ENCODE measurements at places on chromosomes 1 and 21.

- no peak for DNase-seq
These were observed 87.7 kb downstream of the SNX7 start for GRCh38 chr1:98749152-98749756.

DNA sequence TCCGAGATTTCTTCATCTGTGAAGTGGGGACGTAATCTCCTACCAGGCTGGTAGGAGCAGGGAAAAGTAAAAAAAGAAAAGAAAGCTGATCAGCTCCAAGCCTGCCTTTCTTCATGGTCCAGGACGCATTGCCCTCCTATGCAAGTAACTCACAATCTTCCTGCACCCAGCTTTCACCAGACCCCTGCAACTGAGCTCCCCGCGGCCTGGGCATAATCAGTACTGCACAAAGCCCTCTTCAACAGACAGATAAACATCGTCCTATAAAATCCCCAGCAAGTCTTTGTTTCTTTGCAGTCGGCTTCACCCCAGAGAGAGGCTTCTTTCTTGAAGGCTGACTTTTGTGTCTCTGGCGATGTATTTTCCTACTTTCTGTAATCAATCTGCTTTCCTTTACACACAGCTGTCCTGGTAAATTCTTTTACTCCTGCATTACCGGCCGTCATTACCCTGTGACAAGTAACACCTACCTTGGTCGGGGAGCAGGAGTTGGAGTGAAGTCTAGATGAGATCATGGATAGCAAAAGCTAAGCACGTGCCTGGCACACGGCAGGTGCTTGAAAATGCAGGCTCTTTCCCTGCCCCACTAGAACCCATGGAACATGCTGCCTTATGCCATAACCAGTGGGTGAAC is 8.3 kb downstream of the PADI1 start:
- no peak for DNase-seq

GRCh38 chr1:231062500-231063270 is 22.6 kb upstream of the FAM89A start:
- DNase-seq, result no peak

DNA sequence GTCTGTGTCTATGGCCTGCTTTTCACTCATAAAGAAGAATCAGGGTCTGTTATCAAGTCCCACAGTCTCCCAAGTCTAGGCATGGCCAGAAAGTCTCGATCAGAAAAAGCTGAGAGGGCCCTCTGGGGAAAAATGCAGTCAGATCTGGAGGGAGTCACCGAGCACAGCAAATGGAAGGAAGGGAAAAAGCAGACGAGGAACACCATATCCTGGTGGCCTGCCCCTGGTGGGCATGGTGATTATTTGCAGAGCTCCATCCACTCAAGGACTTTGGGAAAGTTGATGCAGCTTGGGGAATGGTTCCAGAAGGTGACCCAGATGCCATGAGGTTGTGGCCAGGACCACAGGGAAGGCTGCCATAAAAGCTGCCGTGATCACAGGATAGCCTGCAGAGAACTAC is 189.1 kb downstream of the CLIC6 start:
- no peak for DNase-seq

DNA sequence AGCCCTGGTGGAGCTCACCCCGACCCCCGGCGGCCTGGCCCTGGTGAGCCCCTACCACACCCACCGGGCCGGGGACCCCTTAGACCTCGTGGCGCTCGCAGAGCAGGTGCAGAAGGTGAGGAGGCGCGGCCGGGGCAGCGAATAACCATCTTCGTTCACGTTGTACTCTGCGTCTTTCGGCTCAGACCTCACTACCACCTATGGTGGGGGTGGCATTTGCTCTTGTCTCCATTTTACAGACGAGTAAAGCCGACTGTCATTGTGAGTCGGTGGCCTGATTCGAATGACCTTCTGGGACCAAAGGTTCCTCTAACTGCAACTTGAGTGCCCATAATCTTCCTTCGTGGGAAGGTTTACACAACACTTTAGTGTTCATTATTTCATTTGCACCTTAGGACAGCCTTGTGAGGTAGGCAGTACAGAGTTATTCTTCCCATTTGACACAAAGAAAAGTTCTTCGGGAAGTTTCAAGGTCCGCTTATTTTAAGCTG is 506 bp downstream of the C1orf50 start:
- DNase-seq, result no peak

- DNase-seq, result no peak
These were observed 1.8 kb upstream of the CTPS1 start for GRCh38 chr1:40977716-40978115.

DNA sequence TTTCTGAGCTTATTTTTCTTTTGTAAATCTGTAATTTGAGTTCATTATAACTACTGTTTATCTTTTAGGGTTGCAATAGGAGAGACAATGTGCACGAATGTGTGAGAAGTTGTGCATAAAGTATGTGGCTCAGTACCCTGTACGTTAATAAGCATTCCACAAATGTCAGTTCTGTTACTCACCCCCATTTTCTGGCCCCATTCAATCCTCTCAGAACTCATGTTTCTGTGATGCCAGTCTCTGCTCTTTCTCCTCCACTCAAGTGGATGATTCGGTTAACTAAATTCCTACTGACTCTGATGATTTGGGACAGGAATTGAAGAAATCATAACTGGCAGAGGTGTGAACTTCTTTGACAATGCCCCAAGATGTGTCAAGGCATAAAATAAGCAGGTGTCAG is 10.2 kb upstream of the DMRTB1 start:
- no peak for DNase-seq

- DNase-seq, result no peak
These were observed 27.0 kb downstream of the STYXL2 start for GRCh38 chr1:167120899-167121298.

DNA sequence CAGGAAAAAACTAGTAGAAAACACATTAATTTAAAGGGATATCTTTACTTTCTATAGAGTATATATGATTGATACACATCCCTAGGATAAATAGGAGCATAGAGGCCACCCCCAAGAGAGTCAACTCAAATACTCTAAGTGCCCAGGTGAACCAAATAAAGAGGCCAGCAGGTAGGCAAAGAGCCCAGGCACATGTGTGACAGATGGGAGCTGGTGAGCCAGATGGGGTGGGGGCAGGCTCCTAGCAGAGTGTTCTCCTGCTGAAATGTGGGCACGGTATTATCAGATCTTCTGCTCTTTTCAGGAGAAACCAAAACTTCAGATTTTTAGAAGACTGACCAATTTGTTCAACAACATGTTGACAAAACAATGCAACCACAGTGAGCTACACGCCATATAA is 333.4 kb upstream of the PKN2 start:
- DNase-seq, result no peak
